LoVo (cell line): ENCODE measurements at places on chromosomes 2 and 18.

GRCh38 chr2:141791521-141791920, 339.3 kb downstream of the LRP1B start:
- no peak for DNase-seq

- DNase-seq: no peak
Observed at GRCh38 chr18:22093731-22094357, 75.5 kb upstream of the GATA6 start.

GRCh38 chr18:48035556-48035860, 105.0 kb upstream of the SMAD2 start:
- no peak for DNase-seq

DNA sequence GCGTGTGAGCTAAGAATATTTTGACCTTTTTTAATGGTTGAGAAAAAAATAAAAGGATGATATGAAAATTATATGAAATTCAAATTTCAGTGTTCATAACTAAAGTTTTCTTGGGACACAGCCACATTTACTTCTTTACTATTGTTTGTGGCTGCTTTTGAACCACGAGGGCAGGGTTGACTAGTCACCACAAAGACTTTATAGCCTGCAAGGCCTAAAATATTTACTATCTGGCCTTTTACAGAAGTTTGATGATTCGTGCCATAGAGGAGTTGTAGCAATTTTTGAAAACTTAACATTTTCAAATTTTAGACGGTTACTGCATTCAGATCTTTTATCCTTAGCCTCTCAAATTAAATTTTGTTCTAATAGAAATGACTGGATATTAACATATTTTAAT, 69.9 kb downstream of the LIMS1 start:
- no peak for DNase-seq

GRCh38 chr2:120994301-120994995, 258.8 kb downstream of the GLI2 start:
- peak; percentile 24 for DNase-seq

DNA sequence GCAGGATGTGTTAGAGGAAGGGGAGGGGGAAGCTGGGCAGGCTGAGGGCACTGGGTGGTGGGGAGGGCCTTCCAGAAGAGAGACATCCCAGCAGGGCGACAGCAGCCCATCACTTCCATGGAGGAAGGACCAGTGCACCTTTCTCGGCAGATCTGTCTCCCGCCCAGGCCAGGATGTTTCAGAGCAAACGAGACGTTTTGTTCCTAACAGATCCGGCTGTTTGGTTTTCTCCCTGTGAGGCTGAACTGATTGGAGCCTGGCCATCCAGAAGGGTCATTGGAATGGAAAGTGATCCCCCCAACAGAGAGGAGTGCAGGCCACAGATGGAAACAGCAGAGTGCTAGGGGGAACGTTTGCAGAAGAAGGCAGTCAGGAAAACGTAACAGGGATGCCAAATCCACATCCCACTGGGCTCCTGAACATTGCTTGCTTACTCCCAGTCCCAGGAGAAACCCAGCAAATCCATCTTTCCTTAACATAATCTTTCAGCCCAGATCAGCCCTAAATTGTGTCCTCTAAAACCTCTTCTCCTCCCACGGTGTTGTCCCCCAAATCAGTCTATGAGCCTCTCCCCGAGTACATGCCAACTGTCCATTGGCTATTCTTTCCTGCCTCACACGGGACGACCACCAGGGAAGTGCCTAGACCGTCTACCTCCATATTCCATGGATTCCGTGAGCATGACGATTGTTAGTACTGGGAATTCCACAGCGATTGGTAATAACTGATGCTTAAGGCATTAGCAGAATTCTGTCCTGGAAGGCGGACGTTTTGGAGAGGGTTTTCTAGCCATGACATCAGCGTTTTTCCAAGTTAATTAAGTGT, 126.8 kb downstream of the SEPTIN10 start:
- DNase-seq: no peak

GRCh38 chr18:43031169-43031568, 84.3 kb downstream of the RIT2 start:
- no peak for DNase-seq

GRCh38 chr18:6868033-6868432, 138.5 kb downstream of the ARHGAP28 start:
- no peak for DNase-seq

DNA sequence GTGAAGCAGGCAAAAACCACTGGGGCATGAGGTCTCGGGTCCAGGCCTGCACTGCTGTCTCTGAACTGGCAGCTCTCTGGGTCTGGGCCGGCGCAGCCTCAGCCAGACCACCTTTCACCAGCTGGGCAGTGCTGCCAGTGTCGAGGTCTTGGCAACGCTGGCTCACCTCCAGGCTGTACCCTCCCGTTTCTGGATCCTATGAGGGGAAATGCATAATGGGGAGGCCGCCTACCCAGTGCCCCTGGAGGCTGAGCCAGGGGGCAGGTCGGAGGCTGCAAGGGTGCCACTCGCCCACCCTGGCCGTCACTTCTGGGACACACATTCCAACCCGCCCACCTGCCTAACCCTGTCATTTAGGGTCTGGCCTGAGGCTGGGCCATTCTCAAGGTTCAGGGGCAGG, 24.6 kb downstream of the KIF1A start:
- no peak for DNase-seq

- DNase-seq: no peak
Observed at GRCh38 chr18:63819786-63820185, 44.6 kb downstream of the SERPINB7 start.

DNA sequence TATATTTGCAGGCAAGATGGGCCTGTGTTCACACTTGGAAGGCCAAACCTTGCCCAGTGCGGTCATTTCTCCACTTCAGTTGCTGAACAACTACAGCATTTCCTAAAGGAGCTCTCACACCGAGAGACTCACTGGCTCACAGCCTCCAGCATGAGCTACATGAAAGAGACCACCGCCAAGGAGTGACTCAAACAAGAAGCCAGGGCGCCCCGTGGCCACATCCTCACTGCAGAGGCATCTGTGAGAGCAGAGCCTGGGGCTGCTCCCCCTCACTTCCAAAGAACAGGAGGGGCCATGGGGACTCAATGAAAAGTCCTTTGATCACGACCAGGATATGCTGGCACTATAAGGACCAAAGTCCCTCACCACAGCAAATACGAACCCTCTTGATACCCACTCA, 50.0 kb downstream of the TMEM163 start:
- no peak for DNase-seq

DNA sequence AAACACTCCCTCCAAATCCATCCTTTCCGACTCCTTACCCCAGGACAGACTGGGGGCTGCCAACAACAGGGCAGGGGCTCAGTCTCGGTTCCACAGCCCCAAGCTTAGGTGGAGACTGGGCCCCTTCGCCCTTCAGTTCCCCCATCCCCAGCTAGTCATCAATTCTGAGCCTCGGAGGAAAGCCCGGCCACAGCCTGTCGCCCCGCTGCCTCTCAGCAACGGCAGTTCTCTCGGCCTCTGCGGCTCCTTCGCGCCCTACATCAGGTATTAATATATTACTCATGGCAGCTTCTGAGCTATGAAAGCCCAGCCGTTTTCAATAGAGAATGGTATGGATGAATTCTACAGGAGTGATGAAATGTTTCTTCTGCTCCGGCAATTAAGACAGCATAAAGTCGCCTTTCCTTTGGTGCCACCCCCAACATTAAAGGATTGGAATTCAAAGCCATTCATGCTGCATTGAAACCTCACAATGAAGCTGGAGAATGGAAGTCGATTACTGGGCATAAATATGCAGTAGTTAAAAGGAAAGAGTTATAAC, 2.8 kb downstream of the HDAC4 start:
- no peak for DNase-seq

GRCh38 chr18:9115984-9116383, 13.5 kb downstream of the NDUFV2 start:
- no peak for DNase-seq
